MCF 10A (cell line): ENCODE measurements at places on chromosomes 6 and 20. TPM values are rescaled to one million over a fixed set of nuclear protein-coding genes. Genes with fewer than 3 reads are reported as not detected.

GRCh38 chr20:53736757-53737395 lies 143.2 kb upstream of the ZNF217 start:
- DNase-seq = peak; percentile 30
- H3K4me1 ChIP-seq = peaks cover 32% of the 10 kb centered on the region
- H3K27ac ChIP-seq = peak overlapping the region; percentile 86
- H3K4me3 ChIP-seq = peak overlapping the region; percentile 2
- H3K27me3 ChIP-seq = no peaks in the 10 kb centered on the region
- H3K36me3 ChIP-seq = no peaks in the 10 kb centered on the region

DNA sequence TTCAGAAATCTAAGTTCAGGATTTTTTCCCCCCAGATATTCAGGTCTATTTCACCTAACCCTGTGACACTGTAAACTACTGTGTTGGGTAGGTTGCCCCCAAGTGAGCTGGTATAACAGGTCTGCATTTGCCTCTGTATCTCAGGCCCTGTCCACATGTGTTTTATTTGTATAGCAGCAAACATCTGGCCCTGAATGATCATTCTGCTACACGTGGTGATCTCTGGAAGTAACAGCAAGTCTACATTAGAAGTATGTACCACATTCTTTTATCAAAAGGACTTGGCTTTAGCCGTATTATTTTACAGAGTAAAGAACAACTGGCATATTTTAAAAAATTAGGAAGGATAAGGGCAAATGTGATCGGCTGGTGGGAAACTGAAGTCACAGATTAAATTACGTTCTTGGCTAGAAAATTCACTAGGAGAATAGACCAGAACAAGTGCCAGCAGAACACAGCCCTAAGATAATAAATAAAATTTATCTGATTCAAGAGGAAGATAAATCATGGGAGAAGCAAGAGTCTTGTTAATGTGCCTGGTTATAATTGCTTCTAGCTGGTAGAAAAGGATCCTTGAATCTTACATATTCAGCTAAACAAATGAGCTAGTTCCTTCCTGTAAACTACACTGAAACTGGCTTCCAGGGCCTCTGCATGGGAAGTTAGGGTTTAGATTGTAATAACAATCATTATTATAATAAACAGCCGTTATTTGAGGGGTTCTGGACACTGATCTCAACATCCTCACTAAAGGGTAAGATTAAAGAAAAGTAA lies 192.1 kb downstream of the SAMD5 start:
- no peaks in the 10 kb centered on the region for H3K27me3 ChIP-seq
- H3K4me3 ChIP-seq = no peak overlapping the region
- DNase-seq = no peak
- H3K36me3 ChIP-seq = no peaks in the 10 kb centered on the region
- H3K27ac ChIP-seq = no peak overlapping the region
- H3K4me1 ChIP-seq = no peaks in the 10 kb centered on the region

GRCh38 chr20:54456423-54456822 lies 19.0 kb upstream of the DOK5 start:
- DNase-seq = no peak
- H3K27ac ChIP-seq = no peak overlapping the region
- no peaks in the 10 kb centered on the region for H3K36me3 ChIP-seq
- no peaks in the 10 kb centered on the region for H3K4me1 ChIP-seq
- no peak overlapping the region for H3K4me3 ChIP-seq
- peaks cover 16% of the 10 kb centered on the region for H3K27me3 ChIP-seq

- no peak for DNase-seq
- no peaks in the 10 kb centered on the region for H3K27me3 ChIP-seq
- H3K4me1 ChIP-seq = no peaks in the 10 kb centered on the region
These were observed 1.3 kb upstream of the CNR1 start for GRCh38 chr6:88167352-88167937.

- DNase-seq = no peak
- no peak overlapping the region for H3K4me3 ChIP-seq
- H3K27ac ChIP-seq = peak overlapping the region; percentile 63
- no peaks in the 10 kb centered on the region for H3K27me3 ChIP-seq
- H3K4me1 ChIP-seq = peaks cover 39% of the 10 kb centered on the region
These were observed 12.1 kb downstream of the NHSL1 start for GRCh38 chr6:138487102-138487604.

DNA sequence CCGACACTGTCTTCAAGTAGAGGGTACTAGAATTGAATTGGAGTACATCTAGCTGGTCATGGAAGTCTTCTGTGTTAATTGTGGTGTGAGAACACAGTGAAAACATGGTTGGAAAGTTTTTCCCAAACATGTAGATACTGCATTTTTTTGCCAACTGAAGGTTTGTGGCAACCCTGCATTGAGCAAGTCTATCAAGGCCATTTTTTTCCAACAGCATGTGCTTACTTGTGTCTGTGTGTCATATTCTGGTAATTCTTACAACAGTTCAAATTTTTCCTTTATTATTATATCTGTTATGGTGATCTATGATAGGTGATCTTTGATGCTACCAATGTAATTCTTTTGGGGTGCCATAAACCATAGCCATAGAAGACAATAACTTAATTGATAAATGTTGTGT lies 147.0 kb downstream of the MYB start:
- no peaks in the 10 kb centered on the region for H3K27me3 ChIP-seq
- no peak overlapping the region for H3K27ac ChIP-seq
- no peak overlapping the region for H3K4me3 ChIP-seq
- H3K4me1 ChIP-seq = no peaks in the 10 kb centered on the region

- DNase-seq = no peak
- H3K27me3 ChIP-seq = no peaks in the 10 kb centered on the region
- H3K36me3 ChIP-seq = no peaks in the 10 kb centered on the region
- no peak overlapping the region for H3K27ac ChIP-seq
- H3K4me3 ChIP-seq = no peak overlapping the region
These were observed 96.9 kb upstream of the ADTRP start for GRCh38 chr6:11875325-11876109.

DNA sequence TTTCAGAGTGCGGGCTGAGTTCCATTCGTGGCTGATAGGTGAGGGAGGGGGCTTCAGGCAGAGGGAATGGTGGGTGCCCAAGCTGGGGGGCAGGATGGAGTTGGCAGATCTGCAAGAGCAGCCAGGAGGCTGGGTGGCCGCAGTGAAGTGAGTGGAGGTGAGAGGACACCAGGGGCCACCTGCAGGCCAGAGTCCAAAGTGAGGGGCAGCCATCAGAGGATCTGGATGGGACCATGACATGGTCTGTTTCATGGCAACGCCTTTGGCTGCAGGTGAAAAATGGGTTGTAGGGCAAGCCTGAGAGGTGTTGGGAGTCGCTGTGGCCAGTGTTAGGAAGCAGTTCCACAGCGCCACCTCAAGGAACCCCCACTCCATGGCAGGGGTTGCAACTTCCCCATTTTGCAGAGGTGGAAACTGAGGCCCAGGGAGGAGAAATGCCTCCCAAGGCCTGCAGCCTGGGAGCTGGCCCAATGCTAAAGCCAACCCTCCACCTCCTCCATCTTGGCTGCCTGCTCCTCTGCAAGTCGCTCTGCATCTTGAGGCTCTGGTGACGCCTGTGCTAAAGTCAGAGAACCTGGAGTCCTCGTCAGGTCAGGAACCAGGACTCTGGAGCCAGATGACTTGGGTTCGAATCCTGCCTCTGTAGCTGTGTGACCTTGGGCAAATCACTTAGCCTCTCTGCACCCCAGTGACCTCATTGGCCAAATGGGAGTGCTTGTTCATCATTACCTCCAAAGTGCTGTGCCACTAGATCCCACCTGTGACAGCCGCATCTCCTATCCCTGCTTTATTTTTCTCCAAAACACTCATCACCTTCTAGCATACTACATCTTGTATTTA lies 153.8 kb downstream of the CEBPB start:
- H3K4me1 ChIP-seq = peaks cover 18% of the 10 kb centered on the region
- no peak for DNase-seq
- H3K27ac ChIP-seq = no peak overlapping the region
- no peaks in the 10 kb centered on the region for H3K27me3 ChIP-seq
- no peaks in the 10 kb centered on the region for H3K36me3 ChIP-seq

DNA sequence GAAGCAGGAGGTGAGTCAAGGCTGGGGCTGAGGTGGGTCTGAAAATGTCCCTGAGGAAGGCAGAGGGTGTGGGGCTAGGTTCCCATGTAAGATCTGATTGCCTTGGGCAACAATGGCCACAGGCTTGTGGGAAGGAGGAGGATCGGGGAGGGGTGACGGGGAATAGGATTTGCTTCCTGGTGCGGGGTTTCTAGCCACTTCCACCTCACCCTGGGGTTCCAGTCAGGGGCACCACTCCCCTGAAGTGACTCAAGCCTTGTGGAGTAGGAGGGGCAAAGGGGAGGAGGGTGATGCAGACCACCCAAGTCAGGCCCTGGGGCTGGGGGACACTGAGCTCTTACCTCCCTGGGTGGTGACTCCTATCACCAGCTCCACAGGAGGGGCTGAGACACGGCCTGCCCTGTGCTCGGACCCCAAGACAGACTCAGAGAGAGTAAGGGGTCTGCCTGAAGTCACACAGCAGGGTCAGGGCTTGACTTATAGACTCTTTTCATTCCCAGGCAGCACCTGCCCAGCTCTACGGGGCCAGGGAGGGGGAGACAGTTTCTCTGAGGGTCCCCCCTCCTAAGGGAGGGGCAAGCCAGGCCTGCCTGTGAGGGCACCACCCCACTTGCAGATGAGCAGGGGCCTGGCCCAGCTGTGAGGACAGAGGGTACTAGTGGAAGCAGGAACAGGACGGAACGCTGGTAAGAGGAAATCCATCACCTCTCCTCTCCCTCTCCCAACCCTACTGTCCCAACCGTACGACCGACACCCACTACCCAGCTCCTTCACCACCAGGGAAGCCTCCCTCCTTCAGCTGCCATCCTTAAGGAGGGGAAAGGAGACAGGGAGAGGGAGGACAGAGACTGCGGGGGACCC lies 12.4 kb upstream of the SPDEF start:
- H3K4me3 ChIP-seq = no peak overlapping the region
- no peak overlapping the region for H3K27ac ChIP-seq
- peak; percentile 52 for DNase-seq
- peaks cover 5% of the 10 kb centered on the region for H3K4me1 ChIP-seq
- no peaks in the 10 kb centered on the region for H3K27me3 ChIP-seq

The MICB gene
- 4.3 and 7.6 TPM in 2 replicates for total RNA-seq

The CTCFL gene
- total RNA-seq = not detected in 2 replicates
